GM04503 (cell line): ENCODE measurements at places on chromosomes 7 and 10.

- peak; percentile 33 for DNase-seq
Observed at GRCh38 chr10:44857363-44858016, 53.6 kb upstream of the TMEM72 start.

- no peak for DNase-seq
Observed at GRCh38 chr10:25642721-25643120, 291.3 kb upstream of the MYO3A start.

DNA sequence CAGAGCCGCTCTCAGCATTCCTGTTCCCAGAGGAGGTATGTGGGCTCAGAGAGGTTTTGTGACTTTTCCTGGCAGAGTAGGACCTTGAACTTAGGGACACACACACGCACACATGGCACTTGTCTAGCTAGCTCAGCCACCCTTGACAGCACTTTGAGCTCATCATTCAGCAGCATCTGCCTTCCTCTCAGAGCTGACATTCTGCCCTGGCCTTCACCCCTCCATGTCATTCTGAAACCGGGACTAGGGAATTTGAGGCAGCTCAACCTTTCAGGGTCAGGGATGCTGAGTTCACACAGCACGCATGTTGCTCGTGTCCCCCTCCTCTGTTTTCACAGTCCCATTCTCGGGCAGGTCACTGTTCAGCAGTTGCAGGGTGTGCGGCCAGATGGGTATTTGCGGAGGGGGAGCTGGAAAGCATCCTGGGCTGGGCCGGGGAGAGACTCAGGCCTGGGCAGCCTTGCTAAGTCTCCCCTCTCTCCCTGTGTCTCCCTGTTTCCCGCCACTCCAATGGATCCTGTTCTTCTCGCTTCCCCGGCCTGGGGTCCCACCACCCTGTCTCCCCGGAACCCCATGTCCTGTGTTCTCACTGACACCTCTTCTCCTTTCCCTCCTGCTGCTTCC, 78.0 kb downstream of the COL13A1 start:
- no peak for DNase-seq

- no peak for DNase-seq
Observed at GRCh38 chr10:122662231-122662630, 37.4 kb downstream of the C10orf120 start.

GRCh38 chr10:70774810-70775678, 10.1 kb downstream of the TBATA start:
- DNase-seq = no peak

DNA sequence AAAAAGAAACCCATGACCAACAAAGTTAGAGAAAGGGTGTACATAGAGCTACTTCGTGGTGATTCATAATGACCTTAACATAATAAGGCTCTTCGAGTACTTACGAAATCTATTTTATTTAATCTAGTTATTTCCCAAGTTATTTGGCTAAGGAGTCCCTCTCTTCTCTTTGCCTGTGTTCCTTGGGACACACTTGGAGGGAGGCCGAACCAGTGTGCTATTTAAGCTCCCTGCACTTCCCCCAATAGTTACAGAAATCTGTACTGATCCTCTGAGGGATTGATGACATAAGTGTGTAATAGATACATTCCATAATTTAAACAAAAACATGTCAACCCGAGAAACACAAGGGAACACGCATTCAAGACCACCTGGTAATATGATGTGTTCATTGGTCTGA, 351.1 kb downstream of the GATA3 start:
- DNase-seq = no peak
